ENCODE measurements at places on chromosomes 7 and 10.
A peak's percentile ranks its signal among the peaks of the same experiment; 100 is the strongest.

GRCh38 chr7:1894906-1895663 is 225.0 kb downstream of the ELFN1 start:
- DNase-seq = no peak

- DNase-seq = peak; percentile 24
Measured at GRCh38 chr7:132270517-132270916, 305.8 kb downstream of the PLXNA4 start.

DNA sequence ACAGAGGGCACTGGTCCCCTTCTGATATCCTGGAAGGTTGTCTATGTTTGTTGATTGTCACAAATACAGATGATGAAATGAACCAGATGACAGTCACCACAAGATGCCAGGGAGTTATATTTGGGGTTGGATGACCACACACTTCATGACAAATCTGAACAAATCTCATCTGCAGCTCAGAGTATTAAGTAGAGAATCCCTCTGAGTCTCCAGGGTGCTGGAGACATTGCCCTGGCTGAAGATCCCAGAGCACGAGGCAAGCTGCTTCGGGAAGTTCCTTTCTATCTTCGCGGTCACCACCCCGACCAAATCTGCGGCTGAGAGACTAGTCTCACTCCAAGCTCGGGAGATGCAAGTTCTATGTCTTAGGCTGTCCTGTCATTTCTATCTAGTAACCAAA is 9.0 kb downstream of the DENND2A start:
- no peak for DNase-seq

- no peak for DNase-seq
Measured at GRCh38 chr10:1860351-1860750, 123.0 kb upstream of the ADARB2 start.

DNA sequence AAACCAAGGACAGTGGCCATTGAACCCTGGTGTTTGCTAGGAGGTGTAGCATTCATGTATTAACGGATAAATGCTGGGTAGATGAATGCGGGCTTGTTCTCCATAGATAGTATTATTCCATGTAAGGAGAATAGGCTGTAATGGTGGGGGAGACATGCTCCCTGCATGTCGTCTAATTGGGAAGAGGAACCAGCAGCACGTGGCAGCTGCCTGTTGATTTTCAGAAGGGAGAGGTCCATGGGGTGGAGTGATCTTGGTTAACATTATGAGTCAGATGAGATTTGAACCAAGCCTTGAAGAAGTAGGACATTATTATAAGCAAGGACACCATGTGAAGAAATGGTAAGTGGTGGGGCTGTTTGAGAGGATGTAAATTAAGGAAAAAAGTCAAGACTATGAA is 112.5 kb downstream of the WNT2 start:
- DNase-seq = no peak

DNA sequence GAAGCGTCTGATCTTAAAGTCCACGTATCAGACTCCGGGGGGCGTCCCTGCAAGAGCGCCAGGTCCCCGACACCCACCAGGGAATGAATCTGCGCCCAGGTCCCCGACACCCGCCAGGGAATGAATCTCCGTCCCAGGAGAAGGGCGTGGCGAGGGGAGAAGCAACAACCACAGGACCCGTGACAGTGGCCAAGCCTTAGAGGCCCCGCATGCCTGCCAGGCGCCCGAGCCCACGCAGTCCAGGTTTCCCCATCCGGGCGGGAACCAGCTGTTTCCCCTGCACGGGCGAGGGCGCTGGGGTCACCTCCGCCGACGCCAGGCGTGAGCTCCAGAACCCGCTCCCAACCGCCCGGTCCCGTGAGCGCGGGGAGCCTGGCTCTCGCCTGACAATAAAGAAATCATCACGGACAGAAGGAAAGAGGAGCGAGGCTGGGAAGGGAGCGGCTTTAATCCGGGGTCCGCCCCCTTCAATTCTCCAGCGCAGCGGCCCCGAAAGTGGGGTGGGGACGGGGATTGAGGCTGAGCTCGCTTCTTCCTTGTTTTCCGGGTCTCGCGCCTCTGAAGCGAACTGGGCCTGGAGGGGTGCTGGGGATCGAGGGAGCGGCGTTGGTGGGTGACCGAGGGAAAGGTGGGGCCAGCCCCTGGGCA is 29.0 kb upstream of the BMS1 start:
- peak; percentile 13 for DNase-seq

DNA sequence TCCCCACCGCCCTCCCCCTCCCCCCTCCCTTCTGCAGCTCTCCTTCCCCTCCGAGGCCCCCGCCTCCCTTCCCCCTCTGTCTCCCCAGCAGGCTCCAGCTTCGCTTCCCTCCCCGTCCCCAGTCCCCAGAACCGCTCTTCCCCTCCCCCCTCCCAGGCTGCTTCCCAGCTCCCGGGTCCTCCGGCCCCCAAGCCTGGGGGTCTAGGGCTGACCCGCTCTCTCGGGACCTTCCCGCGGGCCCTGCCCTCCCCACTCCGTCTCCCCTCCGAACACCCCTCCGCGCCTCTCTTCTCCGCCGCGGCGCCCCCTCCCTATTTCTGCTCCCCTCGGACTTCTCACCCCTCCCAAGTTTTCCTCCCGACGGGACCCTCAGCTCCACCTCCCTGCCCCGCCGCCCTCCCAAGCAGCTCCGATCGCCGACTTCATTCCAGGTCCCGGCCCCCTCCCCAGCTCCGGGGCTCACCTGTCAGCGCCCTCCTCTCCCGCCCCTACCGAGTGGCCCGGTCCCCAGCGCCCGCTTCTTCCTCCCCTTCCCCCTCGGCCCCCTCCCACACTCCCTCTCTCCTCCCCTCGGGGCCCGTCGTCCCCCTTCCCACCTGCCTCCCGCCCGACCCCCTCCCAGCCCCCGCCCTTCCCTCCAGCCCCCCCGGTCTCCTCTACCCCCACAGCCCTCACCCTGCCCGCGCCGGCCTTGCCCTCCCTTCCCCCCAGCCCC is 990 bp downstream of the ZNF467 start:
- no peak for DNase-seq

GRCh38 chr10:100650693-100651092 is 94.7 kb upstream of the PAX2 start:
- DNase-seq = no peak

GRCh38 chr10:123327450-123327849 is 173.2 kb downstream of the BUB3 start:
- no peak for DNase-seq

- no peak for DNase-seq
Measured at GRCh38 chr10:69681436-69681835, 51.4 kb downstream of the FAM241B start.

GRCh38 chr7:88344956-88345832 is 38.5 kb upstream of the STEAP4 start:
- DNase-seq = peak; percentile 46

- no peak for DNase-seq
Measured at GRCh38 chr10:103786020-103786419, 69.4 kb downstream of the SH3PXD2A start.

DNA sequence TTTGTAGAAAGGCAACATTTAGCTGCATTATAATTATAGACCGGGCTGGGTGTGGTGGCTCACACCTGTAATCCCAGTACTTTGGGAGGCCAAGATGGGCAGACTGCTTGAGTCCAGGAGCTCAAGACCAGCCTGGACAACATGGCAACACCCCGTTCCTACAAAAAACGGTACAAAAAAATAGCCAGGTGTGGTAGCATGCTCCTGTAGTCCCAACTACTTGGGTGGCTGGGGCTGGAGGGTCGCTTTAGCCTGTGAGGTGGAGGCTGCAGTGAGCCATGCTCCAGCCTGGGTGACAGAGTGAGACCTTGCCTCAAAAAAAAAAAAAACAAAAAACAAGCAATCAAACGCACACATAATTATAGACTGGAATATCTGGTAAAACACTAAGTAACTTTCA is 5.0 kb downstream of the YWHAG start:
- no peak for DNase-seq

DNA sequence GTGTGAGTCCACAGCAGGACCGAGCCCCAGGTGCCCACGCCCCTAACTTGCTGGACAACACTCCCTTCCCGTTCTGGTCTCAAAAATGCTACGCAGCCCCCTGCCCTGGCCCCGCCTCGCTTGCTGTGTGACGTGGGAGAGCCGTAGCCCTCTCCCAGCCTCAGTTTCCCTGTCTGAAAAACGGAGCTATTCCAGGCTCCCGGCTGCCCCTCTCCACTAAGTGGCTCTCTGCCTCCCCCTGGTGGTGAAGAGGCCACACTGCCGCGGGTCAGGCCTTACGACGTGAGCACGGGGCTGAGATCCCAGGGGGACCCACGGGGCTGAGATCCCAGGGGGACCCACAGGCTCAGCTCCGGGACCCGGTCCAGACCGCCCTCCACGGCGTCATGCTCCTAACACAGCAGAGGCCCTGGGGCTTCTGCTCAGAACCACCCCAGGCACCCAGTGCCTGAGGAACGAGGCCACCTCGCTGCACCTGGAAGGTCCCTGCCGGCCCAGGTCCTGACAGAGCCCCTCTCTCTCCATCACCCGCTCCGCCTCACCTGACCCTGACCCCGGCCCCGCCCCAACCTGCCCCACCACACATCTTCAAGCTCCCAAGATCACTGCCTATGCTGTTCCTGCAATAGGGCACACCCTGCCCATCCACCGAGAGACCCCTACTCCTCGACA is 26.7 kb downstream of the MICALL2 start:
- peak; percentile 76 for DNase-seq

DNA sequence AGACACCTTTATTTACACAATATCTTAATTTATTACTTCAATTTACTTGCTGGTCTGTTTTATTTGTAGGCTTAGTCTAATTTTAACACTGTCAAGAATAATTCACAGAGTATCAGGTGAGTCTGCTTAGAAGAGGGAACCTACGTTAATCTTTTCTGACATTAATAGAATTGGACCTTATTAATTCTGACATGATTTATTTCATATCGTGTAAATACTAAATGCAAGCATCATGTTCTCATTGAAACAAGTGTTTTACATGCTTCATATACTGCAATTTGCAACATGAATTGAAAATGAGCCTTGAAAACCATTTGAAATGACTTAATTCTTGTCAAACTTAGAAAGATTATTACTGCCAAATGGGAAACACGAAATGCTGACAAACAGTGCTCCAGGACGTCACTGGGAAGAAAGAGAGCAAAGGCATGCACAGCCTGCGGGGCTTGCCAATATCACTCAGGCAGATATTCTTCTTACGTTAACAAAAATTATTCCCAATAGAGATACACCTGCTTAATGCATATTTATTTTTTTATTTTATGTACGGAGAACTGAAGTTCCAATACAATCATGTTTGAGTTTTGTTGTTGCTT is 282.0 kb upstream of the AKR1E2 start:
- no peak for DNase-seq

DNA sequence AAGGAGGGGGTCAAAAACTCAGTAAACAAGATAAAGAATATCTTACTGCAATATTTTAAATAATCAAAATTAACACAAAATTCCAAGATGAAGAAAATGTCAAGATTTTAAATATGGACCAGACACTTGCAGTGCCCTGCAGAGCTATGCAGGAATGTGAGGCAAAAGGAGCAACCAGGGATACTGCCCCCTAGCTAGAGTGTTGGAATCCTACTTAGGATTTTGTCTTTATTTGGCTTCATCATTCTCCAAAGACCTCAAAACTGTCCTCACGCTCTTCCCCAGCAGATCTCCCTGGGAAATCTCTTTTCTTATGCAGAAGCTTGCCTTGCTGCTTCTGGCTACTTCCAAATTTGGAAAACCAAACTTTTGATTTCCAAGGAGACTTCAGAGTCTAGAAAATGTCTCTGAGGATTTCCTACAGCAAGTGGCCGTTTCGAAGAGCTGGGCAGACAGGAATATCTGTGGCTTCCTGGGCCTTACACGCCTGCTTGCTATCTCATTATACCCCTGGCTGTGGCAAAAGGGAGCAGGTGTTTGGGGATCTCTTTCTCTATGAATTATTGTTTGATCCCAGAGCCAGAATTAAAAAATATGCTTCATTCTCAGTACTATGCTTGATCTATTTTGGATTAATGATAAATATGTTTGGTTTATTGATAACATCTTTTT is 232.2 kb upstream of the BMPER start:
- DNase-seq = no peak

GRCh38 chr7:5646846-5647245 is 134.6 kb downstream of the RNF216 start:
- peak; percentile 70 for DNase-seq

- no peak for DNase-seq
Measured at GRCh38 chr7:93188870-93189634, 37.2 kb downstream of the HEPACAM2 start.

- no peak for DNase-seq
Measured at GRCh38 chr10:130743751-130744271, 567.7 kb downstream of the TCERG1L start.

GRCh38 chr7:122304996-122305421 is 459 bp upstream of the FEZF1 start:
- DNase-seq = no peak

GRCh38 chr10:23441251-23441650 is 2.4 kb downstream of the OTUD1 start:
- DNase-seq = no peak
